ENCODE measurements at places on chromosomes 1 and 21. TPM values are rescaled to one million over a fixed set of nuclear protein-coding genes. Genes with fewer than 3 reads are reported as not detected.

Gene GPR52
- not detected for total RNA-seq

Gene SH2D1B
- not detected for total RNA-seq

Gene CLDN17
- not detected for total RNA-seq

Gene MXRA8
- 316 TPM for total RNA-seq

Gene GUCA2A
- total RNA-seq: not detected

Gene ZNF683
- not detected for total RNA-seq

Gene HAO2
- not detected for total RNA-seq

Gene CATSPERE
- total RNA-seq: 1.0 TPM

Gene CFHR3
- not detected for total RNA-seq

Gene SEMA6C
- total RNA-seq: 1.4 TPM

Gene ATP6V0B
- total RNA-seq: 126 TPM

Gene SPRR2G
- not detected for total RNA-seq

Gene DCST1
- total RNA-seq: not detected

Gene TNNT2
- total RNA-seq: not detected

Gene VTCN1
- total RNA-seq: not detected

Gene GRIK3
- total RNA-seq: not detected

Gene MKNK1
- total RNA-seq: 22.7 TPM

Gene AJAP1
- not detected for total RNA-seq

Gene H6PD
- 16.7 TPM for total RNA-seq

Gene C1orf94
- total RNA-seq: not detected

Gene CDK18
- 3.0 TPM for total RNA-seq

Gene ATAD3A
- total RNA-seq: 66.9 TPM

Gene IFNLR1
- 0.25 TPM for total RNA-seq

Gene TRNP1
- 8.8 TPM for total RNA-seq

Gene VASH2
- not detected for total RNA-seq

Gene GPR3
- total RNA-seq: not detected

Gene LCE1E
- total RNA-seq: not detected

Gene PBX1
- 0.36 TPM for total RNA-seq

Gene CNKSR1
- not detected for total RNA-seq

Gene EGLN1
- 32.7 TPM for total RNA-seq

Gene RGSL1
- total RNA-seq: not detected

Gene FAAH
- 1.4 TPM for total RNA-seq

Gene NTPCR
- total RNA-seq: 47.6 TPM

Gene PRAMEF25
- total RNA-seq: not detected

Gene SUCO
- total RNA-seq: 2.1 TPM

Gene PLXNA2
- total RNA-seq: 0.56 TPM

Gene KCNE1
- total RNA-seq: not detected

Gene CCDC181
- not detected for total RNA-seq

Gene FCGR2B
- not detected for total RNA-seq

Gene CCDC28B
- total RNA-seq: 1.5 TPM
